ENCODE measurements at places on chromosomes 5 and 9.

GRCh38 chr9:131370638-131371037 is 23.2 kb upstream of the PRRC2B start:
- no peaks in the 10 kb centered on the region for H3K36me3 ChIP-seq
- no peak for DNase-seq
- H3K4me3 ChIP-seq: no peak overlapping the region
- H3K27me3 ChIP-seq: no peaks in the 10 kb centered on the region

DNA sequence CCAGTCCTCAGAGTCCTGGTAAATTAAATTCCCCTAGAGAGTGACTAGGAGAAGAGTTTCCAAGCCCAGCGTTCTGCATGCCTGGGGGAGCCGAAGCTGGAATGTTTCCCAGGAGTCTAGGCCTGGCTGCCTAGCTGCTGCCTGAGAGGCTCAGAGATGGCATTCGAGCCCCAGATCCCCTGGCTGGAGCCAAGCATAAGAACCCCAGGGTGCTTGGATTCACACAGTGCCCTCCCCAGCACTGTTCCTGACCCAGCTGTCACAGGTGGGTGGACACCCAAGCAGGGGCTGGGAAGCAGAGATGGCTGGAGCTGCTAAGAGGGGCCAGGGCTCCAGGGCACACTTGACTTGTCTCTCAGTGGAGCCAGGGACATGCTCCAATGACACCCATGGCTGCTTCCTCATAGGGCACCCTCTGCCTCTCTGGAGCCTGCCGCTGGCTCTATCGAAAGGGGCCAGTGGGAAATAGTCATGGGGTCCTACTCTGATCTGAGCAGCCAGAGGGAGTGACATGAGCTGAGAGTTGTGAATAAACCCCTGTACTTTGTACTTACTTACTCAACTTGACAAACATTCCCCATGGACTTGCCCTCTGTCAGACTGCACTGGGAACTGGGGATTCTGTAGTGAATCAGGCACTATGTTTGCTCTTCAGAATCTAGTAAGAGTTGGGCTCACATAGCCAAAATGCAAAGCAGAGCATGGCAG is 62.6 kb upstream of the XPA start:
- no peaks in the 10 kb centered on the region for H3K27me3 ChIP-seq
- no peak overlapping the region for H3K4me3 ChIP-seq
- H3K4me1 ChIP-seq: no peaks in the 10 kb centered on the region
- no peak for DNase-seq
- H3K36me3 ChIP-seq: no peaks in the 10 kb centered on the region
- H3K27ac ChIP-seq: no peak overlapping the region

GRCh38 chr9:127903557-127904475 is 4.4 kb upstream of the ST6GALNAC6 start:
- peak; percentile 35 for DNase-seq
- H3K4me3 ChIP-seq: peak overlapping the region; percentile 72

DNA sequence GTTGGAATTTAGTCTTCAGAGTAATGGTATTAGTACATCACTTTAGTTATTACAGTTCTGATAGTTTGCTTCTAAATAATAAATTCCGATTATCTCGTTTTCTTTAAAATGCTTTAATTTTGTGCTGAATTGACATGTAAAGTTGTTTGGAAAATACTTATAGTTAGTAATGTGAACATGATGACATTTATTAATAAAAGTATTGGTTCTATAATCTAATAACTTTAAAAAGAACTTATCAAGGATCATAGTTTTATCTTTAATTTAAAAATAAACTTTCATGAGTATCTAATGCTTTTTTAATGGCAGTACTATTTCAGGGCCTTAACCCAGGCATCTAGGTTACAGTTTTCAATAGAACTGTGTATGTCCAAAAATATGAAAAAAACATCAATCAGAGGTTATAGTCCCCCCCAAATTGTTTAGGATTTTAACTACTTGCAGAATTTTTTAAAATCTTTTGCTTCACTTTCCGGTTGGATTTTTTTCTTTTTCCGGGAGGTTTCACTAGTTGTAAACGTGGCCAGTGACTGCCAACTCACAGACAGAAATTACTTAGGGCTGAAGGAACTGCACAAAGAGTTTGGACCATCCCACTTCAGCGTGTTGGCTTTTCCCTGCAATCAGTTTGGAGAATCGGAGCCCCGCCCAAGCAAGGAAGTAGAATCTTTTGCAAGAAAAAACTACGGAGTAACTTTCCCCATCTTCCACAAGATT is 680 bp downstream of the GPX8 start:
- no peak for DNase-seq
- H3K27ac ChIP-seq: no peak overlapping the region
- H3K27me3 ChIP-seq: peaks cover 5% of the 10 kb centered on the region
- H3K36me3 ChIP-seq: no peaks in the 10 kb centered on the region

GRCh38 chr5:93328833-93329232 is 252.2 kb downstream of the NR2F1-AS1 start:
- no peaks in the 10 kb centered on the region for H3K27me3 ChIP-seq
- DNase-seq: no peak
- H3K4me3 ChIP-seq: no peak overlapping the region
- no peaks in the 10 kb centered on the region for H3K36me3 ChIP-seq

GRCh38 chr9:124450241-124450924 is at the start of gene ADGRD2:
Gene ADGRD2, plus strand, starts transcription at chr9:124450451. Its CDS starts 1,216 bp downstream, at chr9:124451667.
- H3K4me1 ChIP-seq: no peaks in the 10 kb centered on the region
- H3K27ac ChIP-seq: no peak within 1 kb of the TSS
- H3K4me3 ChIP-seq: no peak within 1 kb of the TSS
- no peak for DNase-seq

DNA sequence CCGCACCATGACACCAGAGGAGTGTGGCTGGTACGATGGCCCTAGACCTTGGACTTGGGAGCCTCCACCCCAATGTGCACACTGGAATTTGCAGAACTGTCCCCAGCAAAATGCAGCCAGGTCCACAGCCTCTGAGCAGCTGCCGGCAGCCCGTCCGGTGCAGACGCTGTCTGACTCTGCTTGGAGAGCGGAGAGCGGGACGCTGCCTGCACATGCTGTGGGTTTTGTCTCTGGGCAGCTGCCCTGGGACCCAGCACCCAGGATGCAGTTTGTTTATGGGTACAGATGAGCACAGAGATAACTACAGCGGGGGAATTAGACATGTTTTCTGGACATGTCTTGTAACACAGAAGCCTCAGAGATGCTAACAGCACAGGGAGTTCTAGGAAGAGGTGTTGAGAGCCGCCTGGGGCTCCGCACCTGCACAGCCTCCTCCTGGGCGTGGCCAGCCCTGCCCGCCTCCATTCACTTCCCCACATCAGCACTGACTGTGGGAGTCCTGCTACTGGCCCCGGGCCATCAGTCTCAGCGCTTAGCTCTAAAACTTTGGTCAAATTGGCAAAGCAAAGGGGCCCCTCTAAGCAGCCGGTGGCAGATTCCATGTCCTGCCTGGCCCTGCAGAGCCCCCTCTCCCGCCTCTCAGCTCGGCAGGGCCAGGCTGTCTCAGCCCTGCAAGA is 159.6 kb downstream of the IRX2 start:
- H3K27me3 ChIP-seq: no peaks in the 10 kb centered on the region
- H3K36me3 ChIP-seq: no peaks in the 10 kb centered on the region
- no peaks in the 10 kb centered on the region for H3K4me1 ChIP-seq
- no peak for DNase-seq

DNA sequence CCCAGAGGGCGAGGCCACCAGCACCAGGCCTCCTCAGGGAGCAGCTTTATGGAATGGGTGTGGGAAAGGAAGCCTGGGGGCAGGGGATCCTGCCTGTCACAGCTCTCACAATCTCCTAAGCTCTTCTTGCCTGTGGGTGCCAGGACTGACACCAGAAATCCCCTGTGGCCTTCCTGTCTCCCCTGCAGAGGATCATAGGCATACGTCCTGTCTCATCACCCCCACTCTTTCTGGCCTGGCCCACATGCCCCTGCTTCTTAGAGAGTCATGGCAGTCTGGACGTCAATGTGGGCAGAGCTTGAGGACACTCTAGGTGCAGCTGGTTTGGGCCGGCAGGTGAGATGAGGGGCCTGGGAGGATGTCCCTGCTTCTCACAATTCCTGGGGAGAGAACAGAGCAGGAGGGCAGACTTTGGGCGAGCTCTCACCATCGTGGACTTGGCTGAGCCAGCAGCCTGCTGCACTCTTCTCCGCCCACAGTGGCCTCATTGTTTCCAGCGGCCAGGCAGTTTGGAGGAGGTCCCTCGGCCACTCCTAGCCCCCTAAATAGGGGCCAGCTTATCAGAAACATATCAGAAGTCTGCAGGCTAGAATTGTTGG is 67.3 kb upstream of the ZFR start:
- no peak for DNase-seq
- H3K27ac ChIP-seq: no peak overlapping the region
- H3K4me3 ChIP-seq: no peak overlapping the region

DNA sequence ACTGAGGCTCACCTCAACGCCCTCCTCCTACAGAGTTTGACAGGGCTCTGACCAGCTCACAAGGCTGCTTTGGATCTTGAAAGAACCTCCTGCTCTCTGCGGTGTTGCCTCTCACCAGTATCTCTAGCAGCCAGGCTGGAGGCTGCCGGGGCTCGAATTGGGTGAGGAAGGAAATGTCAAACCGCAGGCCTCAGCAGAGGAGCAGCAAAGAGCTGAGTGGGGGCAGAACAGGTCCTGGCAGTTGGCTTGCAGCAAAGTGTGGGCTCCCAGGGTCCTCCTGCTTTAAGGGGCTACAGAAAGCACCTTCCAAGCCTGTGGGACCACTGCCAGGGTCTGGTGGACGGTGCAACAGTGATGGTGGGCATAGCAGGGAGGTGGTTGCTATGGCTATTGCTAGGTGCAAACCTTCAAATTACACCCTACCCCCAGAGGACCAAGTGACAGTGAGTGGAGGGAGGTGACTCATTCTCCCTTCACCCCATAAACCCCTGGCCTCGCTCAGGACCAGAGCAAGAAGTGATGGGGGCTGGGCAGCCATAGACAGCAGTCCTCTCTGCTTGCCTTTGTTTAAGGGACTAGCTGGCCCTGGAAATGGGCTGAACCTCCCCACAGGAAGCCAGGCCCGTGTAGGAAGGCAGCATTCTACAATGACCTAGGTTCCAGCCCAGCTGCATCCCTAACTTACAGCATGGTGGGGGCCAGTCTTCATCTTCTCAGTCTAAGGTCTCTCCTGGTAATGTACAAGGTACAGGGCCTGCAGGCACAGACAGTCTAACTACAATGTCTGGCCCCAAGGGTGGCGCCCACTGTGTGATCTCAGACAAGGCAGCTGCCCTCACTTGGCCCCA is 18.7 kb downstream of the LCP2 start:
- no peaks in the 10 kb centered on the region for H3K27me3 ChIP-seq
- H3K4me3 ChIP-seq: peak overlapping the region; percentile 33
- H3K4me1 ChIP-seq: peaks cover 94% of the 10 kb centered on the region
- peak overlapping the region; percentile 75 for H3K27ac ChIP-seq
- peaks cover 21% of the 10 kb centered on the region for H3K36me3 ChIP-seq

- H3K36me3 ChIP-seq: no peaks in the 10 kb centered on the region
- DNase-seq: no peak
- no peak overlapping the region for H3K27ac ChIP-seq
- no peaks in the 10 kb centered on the region for H3K27me3 ChIP-seq
- H3K4me3 ChIP-seq: no peak overlapping the region
These were observed 438 bp upstream of the PAPPA start for GRCh38 chr9:116152941-116153764.

DNA sequence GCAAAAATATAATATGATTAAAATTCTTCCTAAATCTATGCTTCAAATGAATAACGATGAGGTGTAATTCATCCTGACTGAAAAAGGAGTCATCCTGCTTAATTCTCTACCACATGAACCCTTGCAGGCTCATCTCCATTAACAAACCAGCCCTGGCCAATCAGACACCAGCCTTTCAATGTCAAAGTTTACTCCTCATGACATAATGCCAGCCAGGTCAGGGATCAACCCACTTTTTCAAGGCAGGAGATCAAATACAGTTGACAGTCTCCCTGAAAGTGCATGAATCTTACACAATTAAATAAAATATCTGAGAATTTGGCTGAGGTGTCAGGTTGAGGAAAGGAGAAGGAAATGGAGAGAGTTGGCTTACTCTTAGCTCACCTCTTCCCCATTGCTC is 7.0 kb downstream of the GRIN3A start:
- no peaks in the 10 kb centered on the region for H3K4me1 ChIP-seq
- no peak overlapping the region for H3K4me3 ChIP-seq
- no peak for DNase-seq
- no peaks in the 10 kb centered on the region for H3K36me3 ChIP-seq

- no peaks in the 10 kb centered on the region for H3K27me3 ChIP-seq
- DNase-seq: no peak
- peaks cover 27% of the 10 kb centered on the region for H3K4me1 ChIP-seq
These were observed 40.7 kb downstream of the NR3C1 start for GRCh38 chr5:143362664-143363227.

DNA sequence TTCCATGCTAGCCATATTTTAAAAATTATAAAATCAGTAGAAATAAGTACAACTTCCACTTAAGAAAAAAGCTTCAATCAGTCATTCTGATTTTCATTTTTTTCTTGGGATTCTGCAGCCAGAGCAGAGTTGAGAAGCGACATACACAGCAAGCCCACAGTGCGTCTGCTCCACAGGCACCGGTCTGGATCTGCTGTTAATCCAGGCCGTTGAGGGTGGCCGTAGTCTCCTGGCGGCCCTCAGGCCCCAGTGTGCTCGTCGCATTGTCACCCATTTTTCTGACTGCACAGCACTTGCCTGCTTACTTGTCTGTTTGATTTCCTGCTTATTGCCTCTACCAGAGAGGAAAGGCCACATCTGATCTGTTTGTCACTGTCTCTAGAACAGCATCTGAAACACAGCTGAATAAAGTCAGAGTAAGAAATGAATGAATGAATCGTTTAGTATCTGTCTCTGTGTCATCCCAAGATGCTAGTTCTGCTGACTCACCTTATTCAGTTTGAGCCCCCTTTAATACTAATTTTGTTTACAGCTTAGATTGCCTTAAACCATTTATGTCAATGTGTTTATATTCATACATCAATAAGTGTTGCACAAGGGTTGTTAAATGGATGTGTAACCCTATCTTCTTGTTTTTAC is 11.6 kb upstream of the ASPN start:
- H3K27ac ChIP-seq: no peak overlapping the region
- H3K4me3 ChIP-seq: no peak overlapping the region
- no peaks in the 10 kb centered on the region for H3K36me3 ChIP-seq

GRCh38 chr5:163022582-163023128 is 414.7 kb upstream of the CCNG1 start:
- H3K4me1 ChIP-seq: no peaks in the 10 kb centered on the region
- H3K27ac ChIP-seq: no peak overlapping the region
- H3K4me3 ChIP-seq: no peak overlapping the region
- no peaks in the 10 kb centered on the region for H3K27me3 ChIP-seq

DNA sequence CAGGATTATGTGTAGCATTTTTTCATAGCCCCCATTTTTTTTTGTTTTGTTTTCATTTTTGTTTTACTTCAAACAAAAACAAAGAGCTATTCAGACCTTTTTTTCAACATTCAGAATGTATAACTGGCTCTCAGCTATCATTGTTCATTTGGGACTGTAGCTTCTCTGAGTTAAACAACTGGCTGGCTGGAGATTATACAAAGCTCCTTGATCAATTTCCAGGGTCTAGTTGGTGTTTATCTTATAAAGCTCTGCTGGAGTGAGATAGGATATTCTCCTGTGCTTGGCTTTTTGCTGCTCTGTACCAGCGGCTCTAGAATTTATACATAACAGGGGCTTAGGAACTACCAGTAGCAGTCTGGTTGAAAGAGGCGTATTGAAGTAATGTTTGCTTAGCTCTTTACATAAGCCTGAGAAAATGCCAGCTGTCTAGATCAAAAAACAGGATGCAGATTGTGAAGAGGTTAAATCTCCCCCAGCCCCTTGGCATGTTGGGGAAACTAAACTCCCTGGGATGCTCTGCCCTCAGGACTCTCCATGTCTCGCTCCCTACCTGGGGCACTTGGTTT is 15.2 kb downstream of the GARNL3 start:
- peaks cover 3% of the 10 kb centered on the region for H3K27me3 ChIP-seq
- no peaks in the 10 kb centered on the region for H3K36me3 ChIP-seq
- no peaks in the 10 kb centered on the region for H3K4me1 ChIP-seq
- H3K27ac ChIP-seq: no peak overlapping the region
- DNase-seq: no peak

Data from naive thymus-derived CD4-positive, alpha-beta T cell (primary cell).